ENCODE measurements at places on chromosomes 13 and 19.

- DNase-seq = no peak
These were observed 569 bp downstream of the POLR1D start for GRCh38 chr13:27622102-27622820.

GRCh38 chr19:18847549-18848463, 16.0 kb downstream of the UPF1 start:
- no peak for DNase-seq

DNA sequence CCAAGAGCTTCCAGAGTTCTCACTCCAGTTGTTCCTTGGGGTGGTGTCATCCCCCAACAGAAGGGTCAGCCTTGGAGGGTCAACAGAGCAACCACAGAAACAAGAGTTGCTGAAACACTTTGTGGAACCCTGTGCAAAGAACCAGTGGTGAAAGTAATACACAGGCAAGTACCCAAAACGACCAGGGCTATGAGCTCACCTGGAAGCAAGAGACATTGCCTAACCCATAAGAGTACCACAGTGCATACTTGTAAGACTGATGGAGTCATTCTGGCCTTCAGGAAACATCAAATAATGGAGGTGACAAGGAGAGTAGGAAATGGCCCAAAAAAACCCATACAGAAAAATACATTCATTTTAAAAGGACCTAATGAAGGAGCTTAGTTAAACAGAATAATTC, 184.3 kb upstream of the TSC22D1 start:
- no peak for DNase-seq

DNA sequence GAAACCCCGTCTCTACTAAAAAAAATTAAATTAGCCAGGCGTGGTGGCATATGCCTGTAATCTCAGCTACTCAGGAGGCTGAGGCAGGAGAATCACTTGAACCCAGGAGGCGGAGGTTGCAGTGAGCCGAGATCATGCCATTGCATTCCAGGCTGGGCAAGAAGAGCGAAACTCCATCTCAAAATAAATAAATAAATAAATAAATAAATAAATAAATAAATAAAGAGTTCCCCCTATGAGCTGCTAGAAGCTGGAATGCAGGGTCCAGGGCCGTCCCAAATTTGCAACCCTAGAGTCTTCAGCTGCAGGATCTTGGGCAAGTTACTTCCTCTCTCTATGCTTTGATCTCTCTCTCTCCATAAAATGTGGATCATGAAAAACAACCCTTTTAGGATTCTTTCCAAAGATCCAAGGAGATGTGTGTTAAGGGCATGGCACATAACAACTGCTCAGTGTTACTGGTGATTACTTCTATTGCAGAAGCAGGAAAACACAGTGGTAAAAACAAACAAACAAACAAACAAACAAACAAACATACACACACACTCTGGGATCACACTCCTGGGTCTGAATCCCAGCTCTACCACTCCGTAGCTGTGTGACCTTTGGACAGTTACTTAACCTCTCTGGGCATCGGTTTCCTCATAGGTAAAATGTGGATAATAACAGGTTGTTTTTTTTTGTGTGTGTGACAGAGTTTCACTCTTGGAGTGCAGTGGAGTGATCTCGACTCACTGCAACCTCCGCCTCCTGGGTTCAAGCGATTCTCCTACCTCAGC, 78.8 kb downstream of the CACNA1A start:
- DNase-seq = no peak

- no peak for DNase-seq
These were observed 261.6 kb downstream of the GPC5 start for GRCh38 chr13:91660076-91660415.

GRCh38 chr13:101053301-101054093, 362.8 kb downstream of the NALCN start:
- DNase-seq = no peak

DNA sequence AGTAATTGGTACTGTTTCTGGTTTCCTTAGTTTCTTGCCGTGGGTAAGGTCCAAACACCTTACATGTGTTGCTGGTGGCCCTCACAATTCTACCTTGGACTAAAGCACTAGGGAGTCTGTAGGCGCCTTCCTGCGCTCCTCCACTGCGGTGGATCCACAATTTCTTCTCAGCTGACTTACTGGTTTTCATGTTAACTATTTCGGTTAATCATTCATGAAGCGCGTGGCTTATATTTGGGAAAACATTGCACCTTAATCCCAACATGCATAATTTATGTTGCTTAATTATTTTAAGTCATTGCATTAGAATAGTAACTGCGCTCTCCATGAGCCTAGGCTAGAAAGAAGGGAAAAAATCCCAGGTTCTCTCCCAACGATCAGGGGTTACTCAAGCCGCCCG, 37.7 kb downstream of the ARHGEF7 start:
- no peak for DNase-seq

- no peak for DNase-seq
These were observed 60.8 kb upstream of the MYCBP2 start for GRCh38 chr13:77387607-77388200.

- no peak for DNase-seq
These were observed 260.9 kb downstream of the COG6 start for GRCh38 chr13:39916330-39916729.

DNA sequence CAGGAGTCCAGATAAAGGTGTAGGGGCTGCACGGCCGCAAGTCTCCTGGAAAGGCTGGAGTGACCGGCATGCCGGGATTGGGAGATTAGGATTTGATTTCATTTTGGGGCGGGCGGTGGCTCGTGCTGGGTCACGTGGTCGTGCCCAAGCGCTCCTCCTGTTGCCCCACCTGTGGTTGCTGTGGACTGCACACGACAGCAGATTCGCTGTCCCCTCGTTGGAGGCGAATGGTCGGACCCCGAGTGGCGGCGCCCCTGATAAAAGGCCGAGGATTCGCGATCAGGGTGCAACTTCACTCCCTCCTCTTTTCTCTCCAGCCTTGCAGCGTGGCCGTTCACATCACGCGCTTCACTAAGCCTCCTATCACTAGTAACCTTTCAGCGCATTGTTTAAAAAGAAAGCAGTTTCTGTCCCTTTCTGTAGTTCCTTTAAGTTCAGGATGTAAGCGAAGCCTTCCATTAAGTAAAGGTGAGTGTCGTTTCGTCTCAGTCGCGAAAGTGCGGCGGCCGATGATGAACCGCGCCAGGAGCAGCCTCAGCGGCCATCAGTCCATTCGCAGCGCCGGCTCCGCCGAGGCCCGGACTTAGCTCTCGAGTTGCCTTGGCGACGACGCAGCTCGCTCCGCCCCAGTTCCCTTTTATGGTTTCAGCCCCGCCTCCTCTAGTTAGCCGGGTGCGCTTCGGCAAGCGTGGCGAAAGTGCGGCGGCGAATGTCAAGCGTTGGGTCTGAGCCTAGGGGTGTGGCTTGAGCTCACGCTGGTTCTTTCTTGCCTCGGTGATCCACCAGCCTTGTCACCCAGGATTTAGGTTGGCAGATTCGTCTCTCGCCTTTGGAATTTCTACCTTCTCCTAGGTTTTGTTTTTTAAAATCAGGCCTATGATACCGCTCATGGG, 1.7 kb upstream of the PPP1R37 start:
- peak; percentile 95 for DNase-seq

GRCh38 chr19:47161876-47162489, 31.3 kb downstream of the SAE1 start:
- DNase-seq = no peak

- no peak for DNase-seq
These were observed 11.5 kb downstream of the SYT3 start for GRCh38 chr19:50628146-50628545.

GRCh38 chr13:112567161-112567862, 20.6 kb downstream of the TUBGCP3 start:
- DNase-seq = no peak

GRCh38 chr19:50909240-50910070, 1.7 kb downstream of the KLK4 start:
- no peak for DNase-seq

DNA sequence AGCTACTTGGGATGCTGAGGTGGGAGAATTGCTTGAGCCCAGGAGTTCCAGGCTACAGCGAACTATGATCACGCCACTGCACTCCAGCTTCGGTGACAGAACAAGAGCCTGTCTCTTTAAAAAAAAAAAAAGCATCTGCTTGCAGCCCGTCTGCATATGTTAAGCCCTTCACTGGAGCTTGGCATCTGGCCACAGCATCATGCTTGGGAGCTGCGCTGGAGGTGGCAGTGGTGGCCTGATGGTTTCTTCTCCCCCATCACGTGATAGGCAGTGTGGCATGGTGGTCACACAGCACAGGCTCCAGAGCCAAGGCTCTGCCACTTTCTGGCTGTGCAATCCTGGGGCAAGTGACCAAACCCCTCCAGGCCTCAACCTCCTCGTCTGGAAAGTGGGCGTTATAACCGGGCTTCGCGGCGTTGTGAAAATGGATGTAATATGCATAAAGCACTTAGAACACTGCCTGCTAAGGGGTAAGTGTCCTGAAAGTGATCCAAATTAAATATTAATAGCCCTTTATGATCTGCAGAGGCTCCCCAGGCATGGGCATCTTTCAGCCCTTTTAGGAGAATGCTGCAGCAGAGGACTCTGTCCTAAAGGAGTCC, 24.4 kb downstream of the MARK4 start:
- no peak for DNase-seq

- peak; percentile 60 for DNase-seq
These were observed 9.7 kb upstream of the USE1 start for GRCh38 chr19:17205237-17206140.

DNA sequence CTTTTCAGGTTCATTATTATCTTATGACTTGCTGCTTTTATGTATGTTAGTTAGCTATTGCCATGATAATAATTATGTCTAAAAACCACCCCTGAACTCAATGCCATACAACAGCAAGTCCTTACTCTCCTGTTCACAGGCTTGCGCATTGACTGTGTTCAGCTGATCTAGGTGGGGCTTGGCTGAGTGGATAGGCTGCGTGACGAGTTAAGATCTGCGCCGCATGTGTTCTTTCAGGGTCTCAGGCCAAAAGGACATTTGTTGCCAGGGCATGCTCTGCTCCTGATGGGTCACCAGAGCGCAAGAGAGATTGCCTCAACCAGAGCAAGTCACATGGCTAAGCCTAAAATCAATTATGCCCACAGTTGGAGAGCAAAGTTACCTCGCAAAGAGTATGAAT, 859 bp downstream of the ZNF568 start:
- no peak for DNase-seq

- no peak for DNase-seq
These were observed 66.2 kb downstream of the GNG7 start for GRCh38 chr19:2636141-2636896.

- DNase-seq = no peak
These were observed 25.8 kb downstream of the TNFSF9 start for GRCh38 chr19:6556480-6557195.

DNA sequence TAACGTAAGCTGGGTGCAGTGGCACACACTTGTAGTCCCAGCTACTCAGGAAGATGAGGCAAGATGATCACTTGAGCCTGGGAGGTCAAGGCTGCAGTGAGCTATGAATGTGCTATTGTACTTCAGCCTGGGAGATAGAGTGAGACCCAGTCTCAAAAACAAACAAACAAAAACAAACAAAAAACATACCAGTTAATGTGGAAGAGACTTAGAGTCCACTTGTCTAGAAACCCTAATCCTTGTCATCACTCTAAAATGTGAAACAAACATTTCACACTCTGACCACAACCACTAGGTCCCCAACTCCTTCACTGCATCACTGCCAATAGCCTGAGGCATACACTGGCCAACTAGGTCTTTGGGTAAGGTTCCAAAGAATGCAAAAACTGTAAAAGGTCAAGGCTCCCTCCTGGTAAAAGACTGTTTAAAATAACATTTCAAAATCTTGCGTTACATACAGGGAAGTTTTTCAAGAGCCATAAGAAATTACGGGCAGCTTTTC, 28.6 kb upstream of the CYP2B6 start:
- no peak for DNase-seq

DNA sequence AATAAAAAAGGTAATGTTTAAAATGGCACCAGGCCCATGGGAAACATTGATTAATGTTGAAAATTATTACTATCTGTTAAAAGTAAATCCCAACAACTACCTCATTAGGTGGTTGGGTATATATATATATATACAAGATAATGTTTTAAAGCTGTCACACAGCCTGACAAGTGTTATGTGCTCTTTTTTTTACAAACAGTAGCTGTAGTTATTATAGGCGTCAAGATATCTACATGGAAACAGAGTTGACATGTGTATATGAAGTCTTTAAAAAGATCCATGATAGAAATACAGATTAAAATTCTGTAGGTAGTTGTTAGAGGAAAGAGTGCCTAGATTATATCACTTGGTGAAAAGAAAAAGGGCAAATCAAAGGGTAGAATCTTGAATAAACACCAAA, 279.9 kb downstream of the SLITRK6 start:
- no peak for DNase-seq

GRCh38 chr13:21522847-21523246, 63.7 kb upstream of the ZDHHC20 start:
- DNase-seq = no peak

- no peak for DNase-seq
These were observed 138.1 kb upstream of the KL start for GRCh38 chr13:32878163-32878562.

GRCh38 chr19:12792051-12792852, 966 bp downstream of the JUNB start:
- peak; percentile 69 for DNase-seq

DNA sequence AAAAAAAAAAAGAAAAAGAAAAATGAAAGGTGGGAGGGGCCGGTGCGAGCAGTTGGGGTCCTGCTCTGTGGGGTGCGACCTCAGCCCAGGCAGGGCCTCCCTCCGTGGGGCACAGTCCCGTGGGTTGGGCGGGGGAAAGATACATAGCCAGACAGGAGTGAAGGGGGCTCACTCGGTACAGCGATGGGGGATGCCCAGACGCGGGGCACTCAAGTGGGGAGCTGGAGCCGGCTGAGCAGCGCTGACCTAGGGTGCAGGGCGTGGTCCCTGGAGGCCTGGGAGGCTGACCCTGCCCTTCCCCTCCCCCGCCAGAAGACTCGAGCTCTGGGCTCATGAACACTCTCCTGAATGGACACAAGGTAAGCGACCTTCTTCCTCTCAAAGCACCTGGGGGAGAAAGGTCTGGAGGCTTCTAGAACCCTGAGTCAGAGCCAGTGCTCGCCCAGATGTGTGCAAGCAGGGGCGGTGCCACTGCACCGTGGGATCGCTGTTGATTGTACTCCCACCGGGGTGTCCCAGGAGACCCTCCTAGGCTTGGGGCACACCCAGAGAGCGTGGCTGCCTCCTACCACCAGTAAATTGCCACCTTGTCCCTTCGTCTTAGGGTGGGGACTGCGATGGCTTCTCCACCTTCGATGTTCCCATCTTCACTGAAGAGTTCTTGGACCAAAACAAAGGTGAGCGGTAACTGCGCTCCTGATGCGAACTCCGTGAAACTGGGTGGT, 3.4 kb downstream of the HMG20B start:
- DNase-seq = no peak

DNA sequence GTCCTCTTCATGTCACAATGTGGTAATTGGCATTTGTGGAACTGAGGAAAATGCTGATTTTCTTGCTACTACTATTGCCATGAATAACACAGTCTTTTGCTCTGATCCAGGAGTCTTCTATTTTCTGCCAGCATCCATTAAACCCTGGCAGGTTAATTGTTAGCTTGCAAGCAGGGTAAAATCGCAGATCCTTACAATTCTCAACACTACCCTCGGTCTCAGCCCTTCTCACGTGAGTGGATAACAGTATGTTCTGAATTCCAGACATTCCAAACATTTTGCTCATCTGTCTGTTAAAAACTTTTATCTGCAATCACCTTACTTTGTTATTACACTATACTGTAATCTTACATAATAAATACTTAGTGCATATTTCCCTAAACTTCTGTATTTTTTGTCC, 251.3 kb upstream of the ATXN8OS start:
- DNase-seq = no peak

GRCh38 chr19:16801600-16802013, 27.6 kb upstream of the SIN3B start:
- no peak for DNase-seq

GRCh38 chr13:24226762-24227161, 66.2 kb downstream of the SPATA13 start:
- no peak for DNase-seq

All from stimulated activated CD4-positive, alpha-beta T cell treated with anti-CD3 and anti-CD28 coated beads, Interleukin-4, amount 100 ng/mL, for 4 hours (primary cell).